Kidney epithelial cell (primary cell): ENCODE measurements at places on chromosomes 11 and 22.

GRCh38 chr11:70205049-70205725 is 2.1 kb downstream of the FADD start:
- no peak for DNase-seq

DNA sequence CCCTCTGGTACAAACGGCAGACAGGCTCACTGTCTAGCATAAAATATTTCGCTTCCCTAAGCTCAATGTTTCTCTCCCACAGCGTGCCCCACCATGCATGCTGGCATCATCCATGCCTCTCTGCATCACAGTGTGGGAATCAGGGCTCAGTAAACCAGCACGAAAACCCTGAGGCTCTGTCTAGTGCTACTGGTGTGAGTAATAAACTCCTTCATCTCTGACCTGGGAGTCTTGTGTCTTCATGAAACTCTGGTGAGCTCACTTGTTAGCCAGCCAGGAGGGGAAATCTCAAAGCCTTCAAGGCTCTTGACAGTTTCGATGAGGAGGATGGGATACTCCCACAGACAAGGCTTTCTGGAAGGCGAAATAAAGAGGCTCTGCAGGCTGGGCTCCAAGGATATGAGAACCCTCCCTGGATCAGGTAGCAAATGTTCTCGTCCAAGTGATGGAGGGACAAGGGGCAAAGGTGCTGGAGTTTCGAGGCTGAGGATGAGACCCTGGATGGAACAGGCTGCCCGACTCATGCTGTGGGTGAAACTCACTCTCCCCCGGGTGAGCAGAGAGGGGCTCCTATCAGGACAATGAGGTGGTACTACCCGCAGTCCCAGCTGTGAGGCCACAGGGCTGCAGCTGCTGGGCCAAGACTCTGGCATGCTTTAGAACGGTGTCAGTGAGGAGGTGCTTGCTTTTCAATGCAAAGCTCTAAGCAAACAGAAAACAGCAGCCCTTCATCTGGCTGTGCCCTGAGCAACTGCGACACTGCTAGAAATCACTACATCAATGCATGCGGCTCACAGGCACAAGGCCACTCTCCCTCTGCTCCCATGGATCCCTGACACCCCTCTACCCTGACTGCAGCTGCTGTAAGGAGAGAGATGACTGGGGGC is 69.3 kb downstream of the SHANK2 start:
- DNase-seq: no peak

DNA sequence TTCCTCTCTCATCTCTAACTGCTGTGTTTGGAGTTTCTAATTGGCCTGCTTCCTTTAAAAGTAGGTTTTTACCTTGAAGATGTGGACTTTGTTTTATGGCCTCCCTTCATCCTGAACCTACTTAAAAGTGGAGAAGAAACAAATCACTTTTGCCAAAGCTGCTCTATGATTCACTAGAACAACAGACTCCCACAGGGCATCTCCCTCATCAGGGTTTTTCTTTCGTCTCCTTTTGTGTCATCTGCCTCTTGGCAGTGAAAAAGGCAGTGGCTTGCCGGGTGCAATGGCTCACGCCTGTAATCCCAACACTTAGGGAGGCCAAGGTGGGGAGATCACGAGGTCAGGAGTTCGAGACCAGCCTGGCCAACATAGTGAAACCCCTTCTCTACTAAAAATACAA is 186.6 kb upstream of the MTNR1B start:
- peak; percentile 19 for DNase-seq

GRCh38 chr11:34468209-34468841 is 29.6 kb downstream of the CAT start:
- DNase-seq: no peak

DNA sequence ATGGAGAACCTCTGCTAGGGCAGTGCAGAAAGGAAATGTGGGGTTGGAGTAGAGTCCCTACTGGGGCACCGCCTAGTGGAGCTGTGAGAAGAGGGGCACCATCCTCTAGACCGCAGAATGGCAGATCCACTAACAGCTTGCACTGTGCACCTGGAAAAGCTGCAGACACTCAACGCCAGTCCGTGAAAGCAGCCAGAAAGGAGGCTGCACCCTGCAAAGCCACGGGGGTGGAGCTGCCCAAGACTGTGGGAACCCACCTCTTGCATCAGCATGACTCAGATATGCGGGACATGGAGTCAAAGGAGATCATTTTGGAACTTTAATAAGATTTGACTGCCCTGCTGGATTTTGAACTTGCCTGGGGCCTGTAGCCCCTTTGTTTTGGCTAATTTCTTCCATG is 8.7 kb downstream of the TSKU start:
- DNase-seq: no peak

DNA sequence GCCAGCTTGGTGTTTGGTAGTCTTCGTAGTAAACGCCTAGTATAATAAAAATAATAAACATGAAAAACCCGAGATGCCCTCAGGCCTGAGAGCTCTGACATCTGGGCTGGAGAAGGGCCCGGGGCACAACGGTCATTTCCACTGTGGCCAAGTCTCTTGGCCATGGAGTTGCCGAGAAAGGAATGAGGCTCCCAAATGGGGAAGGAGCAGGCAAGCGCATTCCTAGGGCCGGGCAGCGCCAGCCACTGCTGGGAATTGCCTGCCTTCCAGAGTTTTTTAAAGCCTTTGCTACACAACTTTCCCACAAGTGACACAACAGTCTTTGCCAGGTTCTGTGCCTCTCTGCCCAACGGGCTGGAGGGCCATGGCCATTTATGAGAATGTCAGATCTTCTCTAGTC is 103.4 kb downstream of the NAV2 start:
- DNase-seq: no peak

- DNase-seq: no peak
These were observed 916 bp downstream of the GNG3 start for GRCh38 chr11:62708392-62708791.

- no peak for DNase-seq
These were observed 43.5 kb downstream of the GGTLC2 start for GRCh38 chr22:22687638-22688500.

GRCh38 chr11:62985041-62985750 is 429 bp upstream of the SLC22A6 start:
- no peak for DNase-seq

DNA sequence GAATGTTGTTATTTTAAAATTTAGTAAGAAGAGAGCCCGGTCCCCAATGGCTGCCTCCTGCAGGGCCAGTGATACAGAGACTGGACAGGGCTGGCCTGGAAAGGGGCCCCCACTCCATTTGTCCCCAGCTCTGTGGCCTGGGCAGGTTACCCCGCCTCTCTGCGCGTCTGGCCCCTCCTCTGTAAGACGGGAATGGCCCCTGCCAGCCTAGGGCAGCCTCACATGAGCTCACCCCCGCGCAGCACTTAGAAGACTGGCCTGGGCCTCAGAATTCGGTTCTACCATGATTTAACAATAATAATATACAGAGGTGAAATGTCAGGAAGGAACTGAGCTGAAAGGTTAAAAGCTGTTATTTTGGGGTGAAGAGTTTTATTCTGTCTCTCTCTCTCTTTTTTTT is 1.3 kb downstream of the APOBEC3G start:
- no peak for DNase-seq

DNA sequence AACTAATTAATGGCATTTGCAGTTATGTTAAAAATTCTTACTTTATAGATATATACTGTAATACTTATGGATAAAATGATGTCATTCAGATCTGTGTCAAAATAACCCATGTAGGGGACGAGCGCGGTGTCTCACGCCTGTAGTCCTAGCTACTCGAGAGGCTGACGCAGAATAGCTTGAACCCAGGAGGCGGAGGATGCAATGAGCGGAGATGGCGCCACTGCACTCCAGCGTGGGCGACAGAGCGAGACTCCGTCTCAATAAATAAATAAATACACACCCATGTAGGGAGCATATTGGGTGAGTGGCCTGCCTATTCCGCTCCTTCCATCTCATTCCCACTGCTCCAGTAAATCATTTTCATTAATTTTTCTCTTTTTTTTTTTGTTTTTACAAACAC is 7.1 kb downstream of the SNU13 start:
- DNase-seq: no peak
